GM23248 (cell line): ENCODE measurements at places on chromosomes 2 and 18. TPM values are rescaled to one million over a fixed set of nuclear protein-coding genes. Genes with fewer than 3 reads are reported as not detected.

DNA sequence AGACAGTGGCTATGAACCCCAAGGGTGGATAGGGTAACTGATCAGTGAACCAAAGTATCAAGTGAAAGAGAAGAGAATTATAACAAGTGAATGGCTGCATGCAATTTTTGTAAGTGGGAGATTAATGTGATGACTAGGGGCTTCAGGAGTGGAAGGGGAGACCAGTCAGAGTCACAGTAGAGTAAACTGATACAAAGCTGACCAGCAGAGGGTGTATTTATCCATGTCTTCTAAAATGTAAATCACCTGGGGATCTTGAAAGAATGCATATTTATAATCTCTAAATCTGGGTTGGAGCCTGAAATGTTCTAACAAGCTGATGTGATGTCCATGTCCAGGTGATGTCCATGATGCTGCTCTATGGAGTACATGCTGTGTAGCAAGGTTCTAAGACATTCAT, 1351.3 kb upstream of the CHAC2 start:
- no peaks in the 10 kb centered on the region for H3K4me1 ChIP-seq
- no peak overlapping the region for H3K27ac ChIP-seq
- DNase-seq: no peak
- no peak overlapping the region for H3K4me3 ChIP-seq

DNA sequence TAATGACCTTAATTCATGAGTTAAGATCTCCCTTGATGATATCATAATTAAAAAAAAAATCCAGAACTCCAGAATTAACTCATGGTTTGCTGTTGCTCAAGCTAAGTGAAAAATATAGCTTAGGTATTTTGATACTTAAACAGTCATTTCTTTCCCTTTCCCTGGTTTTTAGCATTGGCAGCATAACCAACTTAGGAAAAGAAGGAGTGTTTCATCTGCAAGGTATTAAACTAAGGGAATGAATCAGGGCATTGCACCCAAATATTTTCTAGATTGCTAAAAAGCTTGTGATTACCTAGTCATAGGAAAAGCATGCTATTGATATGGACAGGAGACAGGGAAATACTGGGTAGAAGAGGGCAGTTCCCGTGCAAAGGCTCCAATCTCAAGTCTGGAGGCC, 207.2 kb downstream of the LRP1B start:
- peak; percentile 66 for DNase-seq
- H3K27me3 ChIP-seq: no peaks in the 10 kb centered on the region
- H3K4me1 ChIP-seq: 0 out of 2 replicates have a peak, but pooled peaks cover 6% of the 10 kb centered on the region

DNA sequence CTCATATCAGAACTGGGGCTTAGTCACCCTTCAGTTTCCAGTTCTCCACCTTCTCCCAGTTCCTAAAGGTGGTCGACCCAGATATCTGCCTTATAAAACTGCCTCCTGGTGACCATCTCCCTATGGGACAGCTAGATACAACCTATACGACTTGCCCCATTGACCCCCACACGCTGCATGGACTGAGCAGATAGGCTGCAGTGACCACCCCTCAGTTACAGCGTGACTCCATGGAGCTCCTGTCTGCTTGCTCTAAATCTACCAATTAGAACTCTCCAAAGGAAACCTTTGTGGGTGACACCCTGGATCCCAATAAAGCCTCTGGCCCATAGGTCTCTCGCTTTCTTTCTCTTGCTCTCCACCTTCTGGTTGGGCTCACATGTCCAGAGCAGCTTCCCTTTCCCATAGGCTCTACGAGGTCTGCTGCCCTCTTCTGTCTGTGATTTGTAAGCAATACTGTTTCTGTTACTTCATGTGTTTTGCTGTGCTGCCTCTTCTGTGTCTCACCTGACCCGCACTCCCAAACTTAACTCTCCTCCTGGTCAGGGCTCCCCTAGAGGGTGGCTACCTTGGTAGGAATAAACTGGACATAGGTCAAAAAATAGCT, 971.3 kb upstream of the FAM98A start:
- H3K4me3 ChIP-seq: no peak overlapping the region
- H3K27me3 ChIP-seq: no peaks in the 10 kb centered on the region
- H3K36me3 ChIP-seq: no peaks in the 10 kb centered on the region
- peak; percentile 3 for DNase-seq
- no peaks in the 10 kb centered on the region for H3K4me1 ChIP-seq

DNA sequence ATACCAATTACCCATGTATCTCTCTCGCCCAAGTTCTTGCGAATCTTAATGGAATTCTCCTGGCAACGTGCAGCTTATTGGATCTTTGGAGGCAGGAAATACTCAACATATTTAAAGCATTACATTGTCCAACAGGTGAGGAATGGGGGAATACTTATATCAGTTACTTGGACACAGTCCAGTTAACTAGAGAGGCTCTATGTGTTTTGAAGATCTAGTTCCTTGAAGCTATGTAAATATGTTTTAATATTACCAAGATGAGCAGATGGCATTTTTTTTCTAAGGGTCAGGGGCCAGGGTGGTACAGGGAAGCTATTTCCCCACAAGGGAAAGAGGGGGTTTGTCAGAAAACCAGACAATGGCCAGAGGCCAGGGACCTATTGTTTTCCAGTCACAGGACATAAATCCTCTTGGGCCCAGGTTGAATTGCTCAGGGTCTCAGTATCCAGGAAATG, 26.8 kb upstream of the MC5R start:
- DNase-seq: no peak
- peaks cover 9% of the 10 kb centered on the region for H3K27me3 ChIP-seq

GRCh38 chr2:201953880-201954279, 79.8 kb upstream of the FZD7 start:
- no peak overlapping the region for H3K4me3 ChIP-seq
- H3K27ac ChIP-seq: no peak overlapping the region
- H3K27me3 ChIP-seq: peaks cover 3% of the 10 kb centered on the region
- H3K36me3 ChIP-seq: no peaks in the 10 kb centered on the region
- DNase-seq: no peak
- H3K4me1 ChIP-seq: 0 out of 2 replicates have a peak, but pooled peaks cover 3% of the 10 kb centered on the region

- 0 out of 2 replicates have a peak, but pooled peaks cover 8% of the 10 kb centered on the region for H3K36me3 ChIP-seq
- peaks cover 8% of the 10 kb centered on the region; the same call in 1 of the 2 replicates for H3K4me1 ChIP-seq
- no peak overlapping the region for H3K27ac ChIP-seq
- no peaks in the 10 kb centered on the region for H3K27me3 ChIP-seq
Measured at GRCh38 chr2:144434425-144435222, 85.3 kb downstream of the ZEB2 start.

GRCh38 chr2:71530641-71531332, 77.4 kb downstream of the DYSF start:
- DNase-seq: peak; percentile 70
- H3K27me3 ChIP-seq: peaks cover 30% of the 10 kb centered on the region
- H3K4me3 ChIP-seq: no peak overlapping the region

GRCh38 chr2:74890711-74891110, 56.8 kb downstream of the HK2 start:
- H3K4me3 ChIP-seq: no peak overlapping the region
- no peaks in the 10 kb centered on the region for H3K27me3 ChIP-seq
- no peak for DNase-seq
- H3K27ac ChIP-seq: no peak overlapping the region
- H3K36me3 ChIP-seq: peaks cover 49% of the 10 kb centered on the region

- peaks cover 6% of the 10 kb centered on the region for H3K4me1 ChIP-seq
- H3K27ac ChIP-seq: no peak overlapping the region
- no peaks in the 10 kb centered on the region for H3K36me3 ChIP-seq
- H3K4me3 ChIP-seq: no peak overlapping the region
- DNase-seq: no peak
- H3K27me3 ChIP-seq: 0 out of 2 replicates have a peak, but pooled peaks cover 8% of the 10 kb centered on the region
Measured at GRCh38 chr18:57965246-57965645, 78.8 kb upstream of the NEDD4L start.

DNA sequence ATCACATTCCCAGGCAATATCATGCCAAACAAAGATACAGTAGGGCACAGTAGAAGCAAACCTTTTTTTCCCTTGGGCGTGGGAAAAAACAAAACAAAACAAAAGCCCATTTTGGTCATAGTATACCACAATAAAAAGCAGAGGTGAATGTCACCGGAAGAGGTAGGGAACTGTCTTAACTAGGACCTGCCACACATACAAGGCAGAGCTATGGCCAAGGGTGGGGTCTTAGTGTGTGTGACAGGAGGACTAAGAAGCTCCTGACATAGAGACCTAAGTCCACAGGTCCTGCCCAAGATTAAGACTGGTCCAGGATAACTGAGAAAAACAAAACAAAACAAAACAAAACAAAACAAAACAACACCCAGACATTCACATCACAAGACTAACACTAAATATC, 441.2 kb upstream of the DSEL start:
- H3K27me3 ChIP-seq: no peaks in the 10 kb centered on the region
- H3K4me3 ChIP-seq: no peak overlapping the region
- H3K36me3 ChIP-seq: no peaks in the 10 kb centered on the region
- no peak for DNase-seq
- no peak overlapping the region for H3K27ac ChIP-seq
- H3K4me1 ChIP-seq: no peaks in the 10 kb centered on the region

DNA sequence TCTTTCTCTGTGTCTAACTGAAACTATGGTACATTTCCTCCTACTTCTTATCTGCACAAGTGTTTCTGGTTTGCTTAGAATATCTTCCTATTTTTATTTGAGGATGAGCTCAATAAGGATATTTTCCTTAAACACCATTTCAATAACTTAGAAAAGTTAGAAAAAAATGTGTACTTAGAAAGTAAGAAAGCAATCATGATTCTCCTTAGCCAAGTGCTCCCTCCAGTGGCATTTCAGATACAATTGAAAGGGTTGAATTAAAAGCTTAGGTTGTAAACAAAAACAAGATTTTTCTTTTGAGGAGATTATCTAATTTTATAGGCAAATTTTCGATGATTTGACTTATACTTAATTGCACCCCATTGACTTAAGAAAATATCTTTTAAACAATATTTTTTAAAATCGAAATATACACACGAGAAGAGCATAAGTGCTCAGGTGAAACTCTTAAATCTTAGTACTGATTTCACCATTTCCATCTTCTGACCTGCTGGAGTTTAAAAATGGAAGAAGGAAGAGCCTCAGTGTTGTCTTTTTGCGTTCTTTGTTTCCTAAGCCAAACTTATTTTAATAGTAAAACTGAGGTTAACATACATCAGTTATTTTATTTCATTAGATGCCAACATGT, 26.9 kb downstream of the C18orf63 start:
- H3K27me3 ChIP-seq: no peaks in the 10 kb centered on the region
- H3K4me3 ChIP-seq: no peak overlapping the region
- no peaks in the 10 kb centered on the region for H3K36me3 ChIP-seq
- H3K27ac ChIP-seq: no peak overlapping the region
- H3K4me1 ChIP-seq: no peaks in the 10 kb centered on the region
- peak; percentile 73 for DNase-seq

DNA sequence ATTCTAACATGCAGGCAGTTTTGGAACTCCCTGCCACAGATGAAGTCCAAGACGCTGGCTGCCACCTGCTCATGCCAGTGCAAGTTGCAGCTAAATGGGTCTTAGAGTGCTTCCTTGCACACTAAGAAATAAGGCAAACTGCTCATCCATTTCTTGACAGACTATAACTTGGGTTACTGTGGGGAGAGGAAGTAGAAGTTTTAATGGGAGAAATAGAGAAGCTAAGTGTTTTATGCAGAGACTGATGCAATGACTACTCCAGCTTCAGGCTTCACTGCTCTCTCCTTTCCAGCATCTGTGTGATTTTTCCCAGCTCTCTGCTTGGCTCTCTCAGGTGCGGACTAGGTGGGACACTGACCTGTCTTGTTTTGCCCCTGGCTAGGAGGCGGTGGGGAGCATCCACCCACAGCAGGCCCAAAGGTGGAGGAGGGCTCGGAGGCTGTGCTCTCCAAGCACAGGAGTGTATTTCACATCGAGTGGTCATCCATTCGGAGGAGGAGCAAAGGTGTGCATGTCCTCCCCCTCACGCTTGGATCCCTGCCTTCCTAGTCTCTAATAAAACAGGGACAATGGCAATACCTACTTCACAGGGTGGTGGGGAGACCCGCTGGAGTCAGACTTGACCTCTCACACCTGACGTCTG, 48.2 kb downstream of the SLC14A2 start:
- H3K27me3 ChIP-seq: no peaks in the 10 kb centered on the region
- H3K36me3 ChIP-seq: no peaks in the 10 kb centered on the region
- DNase-seq: no peak
- H3K27ac ChIP-seq: no peak overlapping the region
- H3K4me3 ChIP-seq: no peak overlapping the region

DNA sequence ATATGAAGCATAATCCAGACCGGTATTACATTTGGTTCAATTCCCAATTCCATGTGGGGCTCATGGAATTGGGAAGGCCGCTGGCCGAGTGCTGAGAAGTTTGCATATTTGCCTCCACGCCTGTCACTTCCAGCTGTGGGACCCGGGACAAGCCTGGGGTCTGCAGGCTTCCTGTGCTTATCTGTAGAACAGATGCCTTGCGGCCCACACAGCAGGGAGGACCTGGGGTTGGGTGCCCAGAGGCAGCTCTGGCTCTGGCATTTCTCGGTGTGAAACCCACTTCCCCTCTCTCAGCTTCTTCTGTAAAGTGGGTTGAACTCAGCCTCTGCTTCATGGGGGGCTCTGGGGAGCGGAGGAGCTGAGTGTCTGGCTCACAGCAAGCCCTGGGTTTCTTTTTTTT, 97.9 kb downstream of the SH3BP4 start:
- H3K4me3 ChIP-seq: no peak overlapping the region
- peaks cover 44% of the 10 kb centered on the region for H3K36me3 ChIP-seq
- DNase-seq: no peak
- no peak overlapping the region; the same call in 1 of the 2 replicates for H3K27ac ChIP-seq

GRCh38 chr2:209238765-209239584, 184.9 kb upstream of the MAP2 start:
- no peak for DNase-seq
- no peaks in the 10 kb centered on the region for H3K4me1 ChIP-seq
- H3K4me3 ChIP-seq: no peak overlapping the region
- no peak overlapping the region for H3K27ac ChIP-seq

ZBTB7C gene
- not detected in 2 replicates for total RNA-seq

ICOS gene
- total RNA-seq: not detected in 2 replicates

APOB gene
- not detected in 2 replicates for total RNA-seq

DES gene
- total RNA-seq: 0.51 and 2.7 TPM in 2 replicates

FIGN gene
- total RNA-seq: 0.51 and 0.76 TPM in 2 replicates

GULP1 gene
- total RNA-seq: 11.1 and 11.9 TPM in 2 replicates

MFSD2B gene
- under 0.01 TPM in 2 replicates for total RNA-seq

SH2D6 gene
- not detected in 2 replicates for total RNA-seq
